Progenitor cell of endocrine pancreas (in vitro differentiated cells): ENCODE measurements at places on chromosomes 13 and 19.

GRCh38 chr13:112569821-112570220, 18.1 kb downstream of the TUBGCP3 start:
- no peak for DNase-seq

GRCh38 chr13:94196413-94196812, 283.1 kb downstream of the DCT start:
- no peak for DNase-seq

DNA sequence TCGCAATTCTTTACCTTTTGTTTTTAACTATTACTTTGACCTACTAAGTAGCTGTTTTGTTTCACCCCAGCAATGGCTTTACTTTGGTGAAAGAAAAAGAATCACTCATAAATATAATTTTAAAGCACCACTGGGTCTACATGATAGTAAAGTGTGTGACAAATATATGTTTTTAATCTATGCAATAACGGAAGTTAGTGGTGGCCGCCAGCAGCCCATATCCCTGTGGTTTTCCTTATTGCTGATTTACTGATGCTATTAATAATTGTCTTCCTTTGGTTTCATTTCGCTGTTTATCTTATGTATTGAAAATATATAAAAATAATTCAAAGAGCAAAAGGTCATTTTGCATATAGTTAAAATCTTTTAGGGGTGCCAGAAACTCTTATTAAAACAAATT, 491.3 kb downstream of the DIAPH3 start:
- DNase-seq, result no peak

- no peak for DNase-seq
Observed at GRCh38 chr19:29683009-29683408, 17.7 kb downstream of the PLEKHF1 start.

DNA sequence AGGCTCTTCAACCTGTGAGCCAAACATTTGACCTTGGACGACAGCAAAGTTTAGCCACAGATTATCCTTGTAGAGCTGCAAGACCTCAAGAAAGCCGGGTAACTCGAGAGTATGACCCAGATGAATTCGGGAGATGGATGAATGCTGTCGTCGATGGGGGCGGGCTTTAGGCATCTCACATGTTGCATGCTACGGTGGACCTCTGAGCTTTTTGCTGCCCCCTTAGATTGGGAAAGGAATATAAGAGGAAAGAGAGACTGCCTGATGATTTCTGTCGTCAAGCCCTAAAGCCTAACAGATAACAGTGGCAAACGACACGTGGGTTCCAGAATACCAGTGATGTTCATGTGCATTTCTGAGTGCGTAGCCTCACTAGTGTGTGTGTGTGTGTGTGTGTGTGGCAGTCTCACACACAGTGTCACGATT, 730 bp upstream of the ABCC4 start:
- no peak for DNase-seq

- DNase-seq, result no peak
Observed at GRCh38 chr19:35846038-35846668, 6.2 kb downstream of the NPHS1 start.

DNA sequence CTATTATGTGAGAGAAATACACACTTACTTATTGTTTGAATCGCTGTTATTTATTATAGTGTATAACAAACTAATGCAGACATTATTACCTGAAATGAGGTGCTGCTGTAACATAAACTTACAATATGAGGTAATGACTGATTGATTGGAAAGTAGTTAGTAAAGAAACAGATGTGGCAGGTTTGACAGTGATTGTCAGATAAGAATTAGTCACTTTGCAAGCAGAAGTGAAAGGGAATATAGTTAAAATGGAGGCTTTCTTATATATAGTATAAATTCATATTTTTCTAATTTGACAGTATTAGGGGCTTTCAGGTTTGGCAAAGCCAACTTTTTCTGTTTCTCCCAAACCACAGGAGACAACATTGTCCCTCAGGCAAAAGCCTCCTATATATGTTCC, 20.6 kb downstream of the MIR17HG start:
- DNase-seq, result no peak

DNA sequence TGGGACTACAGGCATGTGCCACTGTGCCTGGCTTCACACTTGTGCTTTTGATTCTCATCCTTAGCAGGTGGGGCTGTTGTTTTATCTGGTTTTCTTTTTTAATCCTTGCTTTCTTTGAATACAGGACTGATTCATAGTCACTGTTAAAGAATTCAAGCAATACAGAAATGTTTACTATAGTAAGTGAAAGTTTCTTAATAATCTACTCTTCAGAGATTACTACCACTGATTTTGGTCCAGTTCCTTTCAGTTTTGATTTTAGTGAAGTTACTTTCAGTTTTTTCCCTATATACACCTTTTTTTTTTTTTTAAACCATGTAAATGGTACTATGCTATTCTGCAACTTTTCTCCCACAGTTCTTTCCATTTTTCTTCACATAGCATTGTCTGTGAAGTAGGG, 53.6 kb downstream of the GATAD2A start:
- DNase-seq, result no peak

- no peak for DNase-seq
Observed at GRCh38 chr19:9757544-9758501, 10.7 kb downstream of the ZNF846 start.

- DNase-seq, result no peak
Observed at GRCh38 chr13:21974741-21975140, 303.9 kb downstream of the FGF9 start.

GRCh38 chr19:2699413-2700140, 2.9 kb downstream of the GNG7 start:
- no peak for DNase-seq

- no peak for DNase-seq
Observed at GRCh38 chr13:102028206-102028605, 373.6 kb downstream of the FGF14 start.
